ENCODE measurements at places on chromosomes 1 and 21. TPM values are rescaled to one million over a fixed set of nuclear protein-coding genes. Genes with fewer than 3 reads are reported as not detected.

- no peak for DNase-seq
- no peak overlapping the region for H3K27ac ChIP-seq
- peaks cover 25% of the 10 kb centered on the region for H3K4me1 ChIP-seq
- no peaks in the 10 kb centered on the region for H3K27me3 ChIP-seq
Observed at GRCh38 chr1:7103361-7103782, 318.1 kb downstream of the CAMTA1 start.

The C1QTNF12 gene
- total RNA-seq = 10.4 TPM

DNA sequence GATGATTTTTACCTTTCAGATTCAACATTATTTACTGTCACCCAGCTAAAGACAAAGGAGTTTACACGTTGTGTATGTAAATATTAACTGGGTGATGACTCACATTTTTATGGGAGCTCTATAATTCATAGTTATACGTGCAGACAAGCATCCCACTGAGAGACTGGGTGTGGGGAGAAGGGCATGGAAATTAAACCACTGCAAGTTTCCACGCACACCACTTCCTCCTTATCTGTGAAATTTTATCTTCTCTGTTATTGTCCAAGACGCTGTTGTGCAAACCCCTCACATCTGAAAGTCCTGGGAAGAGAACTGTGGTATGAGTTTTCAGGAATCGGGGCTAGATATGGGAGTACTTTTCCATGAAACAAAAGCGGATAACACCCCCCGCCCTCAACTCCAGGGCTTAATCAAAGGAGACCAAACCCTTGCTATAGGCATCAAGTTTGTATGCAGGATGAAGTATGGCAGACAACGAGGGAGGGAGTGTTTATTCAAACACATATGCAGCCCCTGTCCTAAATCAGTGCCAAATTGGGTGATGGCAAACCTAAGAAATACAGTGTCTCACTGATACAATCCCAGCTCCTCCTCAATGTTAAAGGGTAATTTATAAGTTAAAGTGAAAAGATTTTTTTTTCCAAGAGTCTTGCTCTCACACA, 23.3 kb upstream of the DPT start:
- H3K4me3 ChIP-seq = no peak overlapping the region
- no peaks in the 10 kb centered on the region for H3K4me1 ChIP-seq
- no peaks in the 10 kb centered on the region for H3K27me3 ChIP-seq
- DNase-seq = no peak

DNA sequence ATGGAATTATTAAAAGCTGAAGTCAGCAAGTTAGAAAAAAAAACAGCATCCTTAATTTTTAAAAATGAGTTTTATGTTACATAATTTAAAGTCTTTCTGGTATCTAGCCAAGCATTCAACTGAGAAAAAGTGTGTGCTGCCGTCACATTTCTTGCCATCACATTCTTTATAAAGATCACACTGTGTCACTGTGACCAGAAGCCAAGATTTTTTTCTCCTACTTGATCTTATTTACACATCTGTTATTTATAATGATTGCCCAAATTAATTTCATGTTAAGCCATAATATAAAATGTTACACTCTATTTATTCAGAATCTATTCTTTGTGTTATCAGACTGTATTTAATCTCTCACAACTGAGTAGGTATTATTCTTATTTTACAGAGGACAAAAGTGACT, 1603.7 kb downstream of the PLA2G4A start:
- no peak overlapping the region for H3K4me3 ChIP-seq
- no peaks in the 10 kb centered on the region for H3K36me3 ChIP-seq
- no peaks in the 10 kb centered on the region for H3K4me1 ChIP-seq
- H3K27ac ChIP-seq = no peak overlapping the region

The TMCC2 gene
- 38.2 TPM for total RNA-seq

GRCh38 chr21:34905218-34905537, 143.9 kb downstream of the RUNX1 start:
- DNase-seq = peak; percentile 10
- H3K4me3 ChIP-seq = no peak overlapping the region
- peaks cover 3% of the 10 kb centered on the region for H3K27me3 ChIP-seq
- no peaks in the 10 kb centered on the region for H3K36me3 ChIP-seq

The ADAMTS4 gene
- total RNA-seq = 30.4 TPM

DNA sequence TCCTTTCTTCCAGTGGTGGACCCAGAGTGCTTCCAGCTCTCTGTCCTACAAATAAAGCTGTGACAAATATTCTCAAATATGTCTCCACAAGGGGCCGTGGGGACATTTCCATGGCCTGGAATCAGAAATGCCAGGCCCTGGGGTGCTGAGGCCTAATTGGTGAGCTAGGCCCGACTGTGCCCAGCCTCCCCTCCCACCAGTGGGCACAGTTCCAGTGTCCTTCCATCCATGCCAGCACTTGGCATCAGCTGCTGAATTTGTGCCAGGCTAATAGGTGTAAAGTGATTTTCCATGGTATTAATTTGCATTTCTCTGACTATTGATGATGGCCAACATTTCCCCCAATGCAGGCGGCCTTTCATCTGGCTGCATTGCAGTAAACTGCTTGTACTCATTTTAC, 48.5 kb upstream of the B3GALT5 start:
- DNase-seq = peak; percentile 93
- H3K27ac ChIP-seq = no peak overlapping the region
- H3K27me3 ChIP-seq = no peaks in the 10 kb centered on the region
- no peaks in the 10 kb centered on the region for H3K36me3 ChIP-seq

The NGF gene
- 10.4 TPM for total RNA-seq

The SPRR2G gene
- total RNA-seq = not detected

DNA sequence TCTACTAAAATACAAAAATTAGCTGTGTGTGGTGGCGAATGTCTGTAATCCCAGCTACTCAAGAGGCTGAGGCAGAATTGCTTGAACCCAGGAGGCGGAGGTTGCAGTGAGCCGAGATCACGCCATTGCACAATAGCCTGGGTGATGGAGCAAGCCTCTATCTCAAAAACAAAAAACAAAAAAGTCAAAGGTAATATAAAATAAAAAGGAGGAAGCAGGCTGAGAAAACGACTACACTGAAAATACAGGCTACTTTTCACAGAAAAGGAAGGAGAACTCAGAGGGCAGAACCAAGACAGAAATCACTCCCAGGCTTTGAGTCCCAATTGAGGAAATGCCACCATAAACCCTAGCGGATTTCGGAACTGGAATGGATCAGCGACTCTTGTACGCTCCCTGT, 5.9 kb upstream of the A3GALT2 start:
- H3K4me1 ChIP-seq = peaks cover 20% of the 10 kb centered on the region
- no peak for DNase-seq
- no peaks in the 10 kb centered on the region for H3K27me3 ChIP-seq

The AKR7A2 gene
- total RNA-seq = 39.1 TPM

The DNASE2B gene
- total RNA-seq = 0.22 TPM

The SH3BGR gene
- total RNA-seq = 3.4 TPM

DNA sequence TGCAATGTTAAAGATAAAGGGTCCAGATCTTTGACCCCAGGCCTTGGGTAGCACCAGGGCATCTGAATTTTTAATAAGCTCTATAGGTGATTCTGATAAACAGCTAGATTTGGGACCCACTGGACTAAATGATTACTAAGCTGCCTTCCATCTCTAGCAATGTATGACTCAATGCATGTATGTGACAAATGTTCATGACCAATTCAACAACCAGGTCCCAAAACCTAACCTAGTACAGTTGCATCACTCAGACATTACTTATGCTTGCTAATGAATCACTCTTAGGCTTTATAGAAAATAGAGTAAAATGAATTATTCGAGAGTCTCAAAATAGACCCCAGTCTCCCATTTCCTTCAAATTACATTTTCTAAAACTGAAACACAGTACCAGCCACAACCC, 35.5 kb downstream of the RCAN1 start:
- no peak overlapping the region for H3K27ac ChIP-seq
- H3K36me3 ChIP-seq = no peaks in the 10 kb centered on the region
- H3K4me1 ChIP-seq = peaks cover 3% of the 10 kb centered on the region
- no peak for DNase-seq

The SOX13 gene
- 8.4 TPM for total RNA-seq

DNA sequence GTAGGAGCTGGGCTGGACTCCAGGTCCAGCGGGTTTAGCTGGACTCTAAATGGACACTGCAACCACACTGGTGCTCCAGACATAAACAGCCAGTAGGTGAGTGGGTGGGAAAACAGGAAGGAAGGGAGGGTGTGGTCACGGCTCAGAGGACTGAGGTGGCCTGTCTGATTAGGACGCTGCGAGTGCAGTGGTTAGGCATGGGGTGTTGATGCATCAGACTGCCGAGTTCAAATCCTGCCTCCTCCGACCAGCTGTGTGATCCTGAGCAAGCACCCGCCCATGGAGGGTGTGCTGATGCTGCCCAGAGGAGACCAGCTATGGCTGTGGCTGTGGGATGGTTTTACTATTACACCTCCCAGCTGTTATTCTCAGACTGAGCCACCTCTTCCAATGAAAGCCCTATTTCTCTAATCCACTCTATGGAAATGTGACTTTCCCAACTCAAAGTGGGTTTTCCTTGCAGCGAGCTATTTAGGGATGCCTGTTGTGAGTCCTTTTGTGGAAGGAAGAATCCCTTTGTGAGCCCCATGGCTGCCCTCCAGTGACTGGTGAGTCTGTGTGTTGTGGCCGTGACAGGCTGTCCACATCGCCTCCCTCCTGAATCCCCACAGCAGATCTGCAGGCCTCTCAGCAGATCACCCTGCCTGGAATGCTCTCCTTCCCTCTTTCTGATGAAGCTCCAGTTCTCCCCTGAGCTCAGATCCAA, 56.6 kb upstream of the EDN2 start:
- H3K4me3 ChIP-seq = no peak overlapping the region
- H3K27me3 ChIP-seq = no peaks in the 10 kb centered on the region
- H3K36me3 ChIP-seq = no peaks in the 10 kb centered on the region
- H3K27ac ChIP-seq = no peak overlapping the region
- H3K4me1 ChIP-seq = peaks cover 19% of the 10 kb centered on the region
- DNase-seq = no peak

DNA sequence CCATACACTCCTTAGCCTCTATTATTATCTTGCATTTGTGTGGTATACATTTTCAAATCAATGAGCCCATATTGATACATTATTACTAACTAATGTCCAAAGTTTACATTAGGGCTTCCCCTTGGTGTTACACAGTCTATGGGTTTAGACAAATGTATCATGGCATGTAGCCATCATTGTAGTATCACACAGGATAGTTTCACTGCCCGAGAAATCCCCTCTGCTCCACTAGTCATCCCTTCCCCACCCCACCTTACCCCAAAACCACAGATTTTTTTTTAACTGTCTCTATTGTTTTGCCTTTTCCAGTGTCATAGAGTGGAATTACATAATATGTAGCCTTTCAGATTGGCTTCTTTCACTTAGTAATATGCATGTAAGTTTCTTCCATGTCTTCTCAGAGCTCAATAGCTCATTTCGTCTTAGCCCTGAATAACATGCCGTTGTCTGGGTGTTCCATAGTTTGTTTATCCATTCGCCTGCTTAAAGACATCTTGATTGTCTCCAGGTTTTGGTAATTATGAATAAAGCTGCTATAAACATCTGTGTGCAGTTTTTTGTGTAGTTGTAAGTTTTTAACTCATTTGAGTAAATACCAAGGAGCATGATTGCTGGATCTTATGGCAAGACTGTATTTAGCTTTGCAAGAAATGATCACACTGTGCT, 86.4 kb upstream of the LYST start:
- no peak overlapping the region for H3K27ac ChIP-seq
- no peaks in the 10 kb centered on the region for H3K27me3 ChIP-seq
- DNase-seq = no peak
- H3K4me3 ChIP-seq = no peak overlapping the region

GRCh38 chr1:220827445-220828178, 40.9 kb downstream of the MTARC1 start:
- no peaks in the 10 kb centered on the region for H3K27me3 ChIP-seq
- DNase-seq = no peak
- no peaks in the 10 kb centered on the region for H3K36me3 ChIP-seq
- no peaks in the 10 kb centered on the region for H3K4me1 ChIP-seq
- no peak overlapping the region for H3K4me3 ChIP-seq

DNA sequence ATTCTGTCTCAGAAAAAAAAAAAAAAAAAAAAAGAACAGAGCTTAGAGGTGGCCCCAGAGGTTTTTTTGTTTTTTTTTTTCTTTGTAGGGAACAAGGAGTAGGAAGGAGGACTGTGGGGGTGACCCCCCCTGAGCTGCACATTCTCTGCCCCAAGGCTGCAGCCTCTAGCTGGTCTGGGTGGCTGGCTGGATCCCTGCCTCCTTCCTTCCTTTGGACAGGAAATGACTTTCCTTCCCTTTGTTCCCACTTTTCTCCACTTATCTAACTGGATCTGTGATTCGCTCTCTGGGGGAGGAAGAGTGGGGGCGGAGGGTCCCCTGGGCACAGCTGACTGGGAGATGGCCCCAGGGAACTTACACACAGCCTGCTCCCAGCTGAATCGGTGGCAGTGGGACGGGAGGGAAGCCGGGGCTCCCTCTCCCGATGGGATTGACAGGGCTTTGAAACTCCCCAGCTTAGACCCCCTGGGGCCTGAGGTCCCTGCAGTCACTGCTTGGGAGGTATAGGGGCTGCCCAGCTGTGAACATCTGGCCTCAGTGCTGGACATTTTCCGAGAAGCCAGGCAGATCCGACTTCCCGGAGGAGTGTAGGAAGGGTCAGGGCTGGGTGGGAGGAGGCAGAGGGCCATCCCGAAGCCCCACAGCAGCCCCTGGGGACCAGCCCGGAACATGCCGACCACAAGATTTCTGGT, 2.1 kb downstream of the FBLIM1 start:
- no peak overlapping the region for H3K4me3 ChIP-seq
- H3K36me3 ChIP-seq = peaks cover 15% of the 10 kb centered on the region
- H3K27ac ChIP-seq = no peak overlapping the region
- no peak for DNase-seq
- H3K4me1 ChIP-seq = peaks cover 38% of the 10 kb centered on the region

The WDR4 gene
- 7.7 TPM for total RNA-seq
